ENCODE measurements at places on chromosomes 11 and 22.

DNA sequence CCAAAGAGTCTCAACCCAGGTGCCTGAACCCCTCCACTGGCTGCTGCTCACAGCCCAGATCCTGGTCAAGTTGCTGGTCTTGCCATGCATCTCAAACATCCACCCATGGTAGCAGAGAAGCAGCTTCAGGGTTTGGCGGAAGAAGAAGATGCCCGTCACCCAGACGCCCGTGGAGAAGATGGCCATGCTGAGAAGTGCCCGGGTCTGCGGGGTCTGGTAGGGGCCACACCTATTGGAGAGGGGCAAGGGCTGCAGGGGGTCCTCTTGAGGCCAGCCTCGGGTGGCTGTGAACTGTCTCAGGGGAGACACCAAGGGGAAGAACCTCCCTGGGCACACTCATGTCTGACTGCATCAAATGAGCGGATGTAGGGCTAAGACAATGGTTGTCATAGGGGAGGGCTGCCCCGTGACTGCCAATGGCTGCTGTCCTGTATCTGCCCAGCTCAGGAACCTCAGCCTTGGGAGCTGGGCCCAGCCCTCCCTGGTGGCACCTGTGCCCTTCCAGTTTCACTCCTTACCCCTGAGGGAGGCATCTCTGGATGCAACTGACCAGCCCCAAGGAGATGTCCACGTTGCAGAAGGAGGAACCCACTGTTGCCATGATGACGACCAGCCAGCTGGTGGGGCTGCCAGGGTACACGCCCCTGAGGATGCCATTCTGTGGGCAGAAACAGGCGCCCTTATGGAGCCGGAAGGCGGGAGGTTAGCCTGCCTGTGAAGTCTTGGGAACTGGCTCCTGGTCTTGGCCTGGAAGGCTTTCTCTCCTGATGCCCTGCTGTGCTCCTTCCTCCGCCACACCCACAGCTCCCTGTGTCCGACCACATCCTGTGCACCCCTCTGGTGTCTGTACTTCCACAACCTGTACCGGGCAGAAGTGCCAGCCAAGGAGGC, 1.2 kb downstream of the CPT1B start:
- no peak for DNase-seq

- DNase-seq = no peak
Measured at GRCh38 chr11:122270535-122270934, 154.5 kb upstream of the BLID start.

DNA sequence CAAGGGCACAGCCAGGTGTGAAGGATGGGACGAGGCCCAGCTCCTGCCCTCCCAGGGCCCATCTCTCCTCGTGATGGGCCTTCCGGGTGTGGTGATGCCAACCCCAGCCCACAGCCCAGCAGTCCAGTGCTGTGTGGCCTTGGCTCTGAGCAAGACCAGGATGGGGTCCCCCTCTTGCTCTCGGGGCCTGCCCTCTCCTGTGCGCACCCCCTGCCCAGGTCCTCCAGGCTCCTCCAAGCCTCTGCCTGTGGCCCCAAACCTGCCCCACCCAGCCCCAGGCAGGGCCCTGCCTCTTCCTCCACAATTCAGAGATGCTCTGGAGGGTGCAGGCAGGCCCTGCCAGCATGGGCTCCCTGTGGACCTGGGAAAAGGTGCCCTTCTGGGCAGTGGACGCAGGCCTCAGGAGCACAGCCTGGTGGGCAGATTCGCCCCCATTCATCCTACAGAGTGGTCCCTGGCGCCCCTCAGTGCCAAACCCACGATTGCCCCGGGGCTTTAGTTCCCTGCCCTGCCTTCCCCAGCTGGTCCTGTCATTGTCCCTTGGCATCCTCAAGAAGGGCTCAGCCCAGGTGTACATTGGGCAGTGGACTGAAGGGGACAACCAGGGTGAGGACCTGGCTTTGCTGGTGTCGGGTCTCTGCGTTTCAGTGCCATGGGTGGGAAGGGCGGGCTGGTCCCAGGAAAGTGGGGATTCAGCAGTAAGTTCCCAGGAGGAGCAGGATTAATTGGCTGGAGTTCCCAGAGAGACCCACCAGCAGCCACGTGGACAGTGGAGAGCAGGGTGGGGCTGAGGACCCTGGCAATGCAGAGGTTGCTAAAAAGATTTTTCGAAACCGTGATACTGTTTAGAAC, 19.8 kb downstream of the EIF1AD start:
- no peak for DNase-seq

- no peak for DNase-seq
Measured at GRCh38 chr11:15810082-15810481, 546.3 kb downstream of the SOX6 start.

- DNase-seq = no peak
Measured at GRCh38 chr11:64238999-64239398, 1.9 kb upstream of the FKBP2 start.
